ENCODE measurements at places on chromosomes 11 and 22.
A peak's percentile ranks its signal among the peaks of the same experiment; 100 is the strongest.

GRCh38 chr11:118008271-118008911 lies 22.2 kb downstream of the IL10RA start:
- no peak for DNase-seq

GRCh38 chr11:72012897-72013721 lies 14.4 kb downstream of the IL18BP start:
- DNase-seq = no peak

GRCh38 chr11:34207487-34208180 lies 102.2 kb downstream of the NAT10 start:
- no peak for DNase-seq

- no peak for DNase-seq
These were observed 226.8 kb upstream of the TBCEL start for GRCh38 chr11:120797143-120797542.

GRCh38 chr11:11808992-11809615 lies 32.7 kb upstream of the USP47 start:
- DNase-seq = no peak

- DNase-seq = no peak
These were observed 9.4 kb downstream of the MYO7A start for GRCh38 chr11:77137421-77137820.

- no peak for DNase-seq
These were observed 218.3 kb upstream of the CTSC start for GRCh38 chr11:88555829-88556202.

GRCh38 chr11:33772300-33772699 lies 2.0 kb downstream of the FBXO3 start:
- no peak for DNase-seq

- DNase-seq = peak; percentile 16
These were observed 945 bp downstream of the ROBO3 start for GRCh38 chr11:124865902-124866851.

- no peak for DNase-seq
These were observed 19.6 kb downstream of the KCTD21 start for GRCh38 chr11:78168539-78169477.

DNA sequence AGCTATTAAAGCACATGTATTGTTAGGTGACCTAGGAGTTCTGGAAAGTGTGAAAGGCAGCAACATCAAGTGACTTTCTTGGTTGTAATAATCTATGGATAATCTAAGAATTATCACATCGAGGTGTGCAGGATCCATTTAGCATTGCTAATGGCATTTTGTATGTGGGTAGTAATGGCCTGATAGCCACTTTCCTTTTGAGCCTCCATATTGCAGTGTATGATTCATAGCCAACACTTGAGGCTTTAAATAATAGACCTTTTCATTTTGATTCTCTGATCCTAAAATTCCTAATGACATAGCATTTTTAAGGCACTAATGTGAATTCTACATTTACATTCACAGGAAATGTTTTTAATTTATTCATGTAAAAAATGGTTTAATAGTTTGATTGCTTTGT lies 759.4 kb downstream of the NELL1 start:
- DNase-seq = no peak

DNA sequence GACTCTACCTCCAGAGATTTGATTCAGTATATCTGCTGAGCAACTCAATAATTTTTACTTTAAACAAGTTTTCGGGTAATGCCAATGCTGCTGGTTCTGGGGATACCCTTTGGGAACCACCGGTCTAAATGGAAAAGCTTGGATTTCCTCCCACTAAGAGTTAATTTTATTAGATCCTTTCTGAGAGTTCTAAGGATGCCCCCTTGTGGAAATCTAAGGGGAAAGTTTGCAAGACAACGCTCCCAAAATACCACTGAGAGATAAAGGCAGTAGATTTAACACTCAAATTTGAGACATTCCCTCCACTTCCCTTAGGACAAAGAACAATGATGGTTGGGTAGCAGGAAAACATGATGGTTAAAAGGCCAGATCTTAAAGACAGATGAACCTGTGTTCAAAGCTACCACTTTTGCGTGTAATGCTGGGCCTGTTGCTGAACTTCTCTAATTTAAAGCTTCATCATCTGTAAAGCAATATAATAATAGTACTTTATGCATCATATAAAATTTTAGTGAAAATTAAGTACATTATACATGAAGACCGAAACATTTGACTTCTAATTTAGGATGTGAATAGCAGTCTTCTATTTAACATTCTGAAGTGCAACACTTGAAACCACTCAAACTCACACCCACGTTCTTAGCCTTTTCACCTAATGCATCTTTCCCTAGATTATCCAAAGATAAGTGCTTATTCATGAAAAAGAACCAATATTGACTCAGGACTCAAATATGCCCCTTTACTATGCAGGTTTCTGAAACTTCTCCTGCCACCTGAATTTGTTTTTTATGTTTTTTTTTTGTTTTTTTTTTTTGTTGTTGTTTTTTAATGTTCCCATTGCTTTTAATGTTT lies 110.1 kb upstream of the LUZP2 start:
- DNase-seq = no peak

GRCh38 chr11:64369440-64370421 lies 10.8 kb downstream of the RPS6KA4 start:
- no peak for DNase-seq

GRCh38 chr11:68313574-68314202 lies 1.3 kb downstream of the LRP5 start:
- no peak for DNase-seq

- no peak for DNase-seq
These were observed 38.9 kb downstream of the FZD4 start for GRCh38 chr11:86916330-86916729.

DNA sequence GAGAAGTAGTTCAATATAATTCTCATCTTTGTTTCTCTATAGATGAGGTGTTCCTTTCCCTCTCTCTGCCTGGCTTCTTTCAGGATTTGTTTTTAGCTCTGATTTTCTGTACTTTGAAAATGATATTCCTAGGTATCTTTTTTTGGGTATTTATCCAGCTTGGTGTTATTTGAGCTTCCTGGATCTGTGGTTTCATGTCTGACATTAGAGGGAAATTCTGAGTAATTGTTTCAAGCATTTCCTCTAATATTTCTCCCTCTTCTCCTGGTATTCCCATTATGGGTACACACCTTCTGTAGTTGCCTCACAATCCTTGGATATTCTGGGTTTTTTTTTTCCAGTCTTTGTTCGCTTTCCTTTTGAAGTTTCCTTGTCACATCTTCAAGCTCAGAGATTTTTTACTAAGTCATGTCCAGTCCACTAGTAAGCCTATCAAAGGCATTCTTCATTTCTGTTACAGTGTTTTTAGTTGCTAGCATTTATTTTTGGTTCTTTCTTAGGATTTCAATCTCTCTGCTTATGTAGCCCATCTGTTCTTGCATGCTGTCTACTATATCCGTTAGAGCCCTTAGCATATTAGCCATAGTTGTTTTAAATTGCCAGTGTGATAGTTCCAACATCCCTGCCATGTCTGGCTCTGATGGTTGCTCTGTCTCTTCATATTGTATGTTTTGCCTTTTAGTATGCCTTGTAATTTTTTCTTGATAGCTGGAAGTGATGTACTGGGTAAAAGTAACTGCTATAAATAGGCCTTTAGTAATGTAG lies 5.8 kb downstream of the CCDC81 start:
- DNase-seq = no peak

DNA sequence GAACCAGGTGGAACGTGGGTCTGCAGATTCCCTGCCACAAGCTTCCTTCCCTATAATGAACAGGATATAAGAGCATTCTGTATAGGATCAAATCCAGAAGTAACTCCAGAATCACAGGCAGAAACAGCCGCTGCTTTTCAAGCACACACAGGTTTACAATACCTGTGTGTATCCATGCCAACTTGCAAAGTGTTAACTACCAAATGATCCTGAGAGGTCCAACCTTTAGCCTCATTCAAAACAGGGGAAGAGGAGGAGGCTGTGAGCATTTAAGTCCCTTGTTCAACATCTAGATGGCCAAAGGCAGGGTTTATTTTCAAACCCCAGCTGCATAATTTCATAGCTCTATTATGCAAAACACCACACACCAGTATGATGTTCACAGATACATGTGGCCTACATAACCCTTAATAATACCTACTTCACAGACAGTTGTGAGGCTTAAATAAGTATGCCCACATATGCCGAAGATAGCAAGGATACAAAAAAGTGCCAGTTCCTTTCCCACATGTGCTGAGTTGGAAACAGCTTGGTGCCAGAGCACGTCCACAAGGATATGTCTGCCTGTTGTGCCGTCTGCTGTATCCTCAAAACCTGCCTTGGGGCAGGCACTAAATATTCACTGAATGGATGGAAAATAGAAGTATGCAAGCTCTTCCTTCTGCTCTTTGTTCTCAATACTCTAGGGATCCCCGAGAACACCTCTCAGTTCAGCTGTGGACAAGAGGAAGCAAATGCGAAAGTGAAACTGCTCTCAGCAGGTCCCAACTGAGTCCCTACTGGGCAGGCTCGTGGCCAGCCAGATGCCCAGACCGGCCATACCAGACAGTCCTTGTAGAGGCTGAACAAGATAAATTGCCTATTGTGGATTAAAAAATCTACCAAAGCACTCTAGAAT lies 66.8 kb downstream of the LARGE1 start:
- DNase-seq = no peak

DNA sequence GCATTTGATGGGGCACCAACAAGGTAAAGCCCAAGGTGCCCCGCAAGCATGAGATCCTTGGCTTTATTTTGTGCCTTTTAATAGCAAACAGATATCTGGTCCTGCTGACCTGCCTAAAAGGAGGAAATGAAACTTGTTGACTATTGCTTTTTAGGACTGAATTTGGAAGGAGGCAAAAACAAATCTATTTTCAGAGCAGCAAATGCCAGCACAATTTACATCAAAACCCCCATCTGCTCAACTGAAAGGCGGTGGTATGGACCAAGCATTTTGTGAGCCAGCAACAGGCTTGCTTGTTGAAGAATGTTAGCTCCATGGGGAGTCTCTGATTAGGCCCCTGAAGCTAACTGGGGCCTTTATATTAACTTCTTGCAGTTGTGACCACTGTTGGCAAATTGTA lies 192.6 kb upstream of the E2F8 start:
- DNase-seq = no peak

GRCh38 chr11:126224647-126225294 lies 13.2 kb downstream of the FAM118B start:
- no peak for DNase-seq

DNA sequence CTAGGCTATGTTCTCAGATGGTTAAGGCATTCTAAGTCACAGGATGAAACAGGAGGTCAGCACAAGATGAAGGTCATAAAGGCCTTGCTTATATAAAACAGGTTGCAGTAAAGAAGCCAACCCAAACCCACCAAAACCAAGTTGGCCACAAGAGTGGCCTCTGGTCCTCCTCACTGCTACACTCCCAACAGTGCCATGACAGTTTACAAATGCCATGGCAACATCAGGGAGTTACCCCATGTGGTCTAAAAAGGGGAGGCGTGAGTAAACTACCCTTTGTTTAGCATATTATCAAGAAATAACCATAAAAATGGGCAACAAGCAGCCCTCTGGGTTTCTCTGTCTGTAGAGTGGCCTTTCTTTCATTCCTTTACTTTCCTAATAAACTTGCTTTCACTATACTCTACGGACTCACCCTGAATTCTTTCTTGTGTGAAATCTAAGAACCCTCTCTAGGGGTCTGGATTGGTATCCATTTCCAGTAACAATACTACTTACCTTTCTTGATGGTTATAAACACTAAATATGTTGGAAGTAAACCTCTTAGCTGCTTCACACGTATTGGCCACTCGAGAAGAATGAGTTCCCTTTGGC lies 1237.9 kb downstream of the FAM181B start:
- DNase-seq = no peak

- DNase-seq = no peak
These were observed 15.8 kb upstream of the ACR start for GRCh38 chr22:50722048-50722701.

- no peak for DNase-seq
These were observed 47.1 kb downstream of the SOX6 start for GRCh38 chr11:16309226-16309625.

DNA sequence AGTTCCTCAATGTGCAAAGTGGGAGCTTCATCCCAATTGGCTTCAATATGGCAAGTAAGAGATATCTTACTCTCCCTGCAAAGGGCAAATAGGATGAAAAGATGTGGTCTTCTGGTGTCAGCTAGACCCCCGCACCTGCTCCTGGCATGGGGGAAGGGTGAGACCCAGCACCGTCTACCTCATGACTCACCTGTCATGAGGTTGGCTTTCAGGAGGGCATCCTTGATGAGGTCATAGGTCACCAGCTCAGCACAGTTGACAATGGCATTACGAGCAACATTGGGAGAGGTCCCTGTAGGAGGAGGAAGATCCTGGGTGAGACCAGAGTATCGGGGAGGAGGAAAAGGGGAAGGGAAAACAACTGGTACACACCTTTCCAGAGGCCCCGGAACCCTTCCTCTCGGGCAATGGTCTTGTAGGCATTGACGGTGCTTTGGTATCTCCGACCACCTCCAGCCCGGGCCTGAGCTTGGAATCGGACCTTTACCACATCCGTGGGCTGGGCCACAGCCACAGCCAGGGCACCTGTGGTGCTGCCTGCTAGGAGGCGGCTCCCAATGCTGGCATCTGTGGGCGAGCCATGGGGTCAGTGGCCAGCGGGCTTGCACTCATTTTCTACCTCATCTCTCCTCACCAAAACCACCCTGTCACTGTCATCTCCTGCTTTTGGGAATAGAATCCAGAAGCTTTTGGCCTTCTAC lies 6.0 kb downstream of the UCP2 start:
- no peak for DNase-seq

GRCh38 chr11:120279502-120279901 lies 39.6 kb downstream of the POU2F3 start:
- no peak for DNase-seq

- no peak for DNase-seq
These were observed 26.4 kb downstream of the ISX start for GRCh38 chr22:35092406-35092805.

- DNase-seq = no peak
These were observed 204.8 kb downstream of the SWAP70 start for GRCh38 chr11:9868641-9869040.

DNA sequence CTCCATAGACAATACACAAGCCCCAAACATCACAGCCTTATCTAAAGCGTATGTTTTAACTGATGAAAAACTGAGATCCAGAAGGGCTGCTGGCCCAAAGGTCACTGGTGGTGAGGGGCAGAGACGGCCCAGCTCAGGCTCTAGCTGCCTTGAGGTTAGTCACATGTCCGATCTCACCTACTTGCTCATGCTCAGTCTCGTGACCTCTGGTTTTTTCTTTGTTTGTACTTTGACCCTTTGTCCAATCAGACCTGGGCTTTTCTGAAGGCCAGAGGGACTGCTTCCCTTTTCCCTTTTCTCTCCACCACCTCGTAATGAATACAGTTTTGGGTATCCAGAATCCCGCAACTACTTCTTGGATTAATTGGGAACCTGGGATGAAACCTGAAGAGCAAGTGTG lies 28.6 kb downstream of the MMP20 start:
- no peak for DNase-seq

- DNase-seq = no peak
These were observed 10.0 kb downstream of the IGSF9B start for GRCh38 chr11:133946541-133947318.

DNA sequence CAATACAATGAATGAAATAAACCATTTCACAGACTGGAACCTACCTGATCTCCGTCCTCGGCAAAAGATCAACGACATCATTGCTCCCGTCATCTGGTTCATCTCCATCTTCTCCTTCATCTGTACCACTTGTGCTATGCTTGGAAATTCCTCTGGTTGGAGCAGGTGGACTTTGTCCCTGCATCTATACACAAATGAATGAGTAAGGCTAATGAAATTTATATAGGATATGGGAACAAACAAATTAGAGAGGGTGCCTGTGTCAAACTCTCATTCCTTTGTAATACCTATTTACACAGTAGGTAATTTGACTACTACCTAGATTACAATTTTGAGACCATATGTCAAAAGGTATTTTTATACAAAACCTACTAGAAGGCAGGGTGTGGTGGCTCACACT lies 59.4 kb downstream of the F2 start:
- DNase-seq = no peak
